Inflammatory macrophage treated with lipopolysaccharide for 4 hours (primary cell): ENCODE measurements at places on chromosomes 4 and X.

DNA sequence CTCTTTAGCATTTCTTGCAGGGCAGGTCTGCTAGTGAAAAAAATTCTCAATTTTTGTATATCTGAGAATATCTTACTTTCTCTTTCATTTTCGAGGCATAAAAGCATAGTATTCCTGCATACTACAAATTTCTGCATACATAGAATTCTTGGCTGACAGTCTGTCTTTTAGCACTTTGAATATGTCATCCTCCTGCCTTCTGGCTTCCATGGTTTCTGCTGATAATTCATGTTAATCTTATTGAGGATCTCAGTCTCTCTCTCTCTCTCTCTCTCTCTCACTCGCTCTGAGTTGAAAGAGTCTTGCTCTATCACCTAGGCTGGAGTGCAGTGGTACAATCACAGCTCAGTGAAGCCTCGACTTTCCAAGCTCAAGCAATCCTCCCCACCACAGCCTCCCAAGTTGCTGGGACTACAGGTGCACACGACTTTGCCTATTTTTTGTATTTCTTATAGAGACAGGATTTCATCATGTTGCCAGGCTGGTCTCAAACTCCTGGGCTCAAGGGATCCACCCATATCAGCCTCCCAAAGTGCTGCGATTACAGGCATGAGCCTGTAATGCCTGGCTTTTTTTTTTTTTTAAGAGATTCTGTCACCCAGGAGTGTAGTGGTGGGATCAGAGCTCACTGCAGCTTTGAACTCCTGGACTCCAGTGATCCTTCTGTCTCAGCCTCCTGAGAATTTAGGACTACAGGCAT, 161.3 kb downstream of the FNIP2 start:
- peak; percentile 29 for DNase-seq

GRCh38 chr4:185190306-185190856, 13.4 kb downstream of the CFAP97 start:
- DNase-seq, result no peak

- peak; percentile 76 for DNase-seq
Measured at GRCh38 chr4:26822546-26822945, 38.1 kb upstream of the STIM2 start.

- DNase-seq, result peak; percentile 16
Measured at GRCh38 chr4:148376151-148376550, 66.1 kb downstream of the NR3C2 start.

GRCh38 chr4:174460684-174461083, 61.6 kb downstream of the HPGD start:
- DNase-seq, result no peak

GRCh38 chrX:23766650-23767551, 16.1 kb upstream of the SAT1 start:
- no peak for DNase-seq

DNA sequence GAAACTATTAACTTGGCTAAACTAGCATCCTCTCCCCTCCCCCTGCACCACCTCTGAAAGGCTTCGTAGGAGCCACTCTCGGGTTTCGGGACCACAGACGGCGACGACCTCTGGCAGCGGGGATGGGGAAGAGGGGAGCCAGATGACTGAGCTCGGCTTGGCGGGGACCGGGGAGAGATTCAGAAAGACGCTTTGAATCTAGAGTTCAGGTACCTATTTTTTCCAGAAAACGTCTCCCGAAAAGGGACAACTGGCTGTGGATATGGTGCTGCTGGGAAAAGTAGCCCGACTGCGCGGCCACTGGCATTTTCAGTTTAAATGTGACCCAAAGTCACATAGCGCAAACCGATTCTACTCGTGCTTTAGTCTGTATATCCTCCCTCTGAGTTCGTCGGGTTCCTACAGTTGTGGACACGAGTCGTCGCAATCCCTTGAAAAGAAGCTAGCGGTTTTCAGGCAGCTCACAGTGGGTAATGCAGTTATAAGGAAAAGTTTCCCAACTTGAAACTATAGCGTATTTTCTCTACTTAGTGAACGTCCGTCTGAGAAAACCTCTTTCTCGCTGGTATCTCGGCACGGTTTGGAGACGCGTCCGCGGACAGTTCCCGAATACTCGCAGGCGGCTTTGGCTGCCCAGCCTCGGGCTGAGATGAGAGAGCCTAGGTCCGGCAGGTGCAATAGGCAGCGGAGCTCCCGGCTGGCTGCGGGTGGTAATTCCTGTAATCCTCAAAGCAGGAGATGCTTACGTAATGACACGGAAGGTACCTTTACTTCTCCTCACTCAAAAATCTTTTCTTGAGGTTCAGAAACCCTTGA, 1.3 kb downstream of the PARM1 start:
- DNase-seq, result peak; percentile 2

DNA sequence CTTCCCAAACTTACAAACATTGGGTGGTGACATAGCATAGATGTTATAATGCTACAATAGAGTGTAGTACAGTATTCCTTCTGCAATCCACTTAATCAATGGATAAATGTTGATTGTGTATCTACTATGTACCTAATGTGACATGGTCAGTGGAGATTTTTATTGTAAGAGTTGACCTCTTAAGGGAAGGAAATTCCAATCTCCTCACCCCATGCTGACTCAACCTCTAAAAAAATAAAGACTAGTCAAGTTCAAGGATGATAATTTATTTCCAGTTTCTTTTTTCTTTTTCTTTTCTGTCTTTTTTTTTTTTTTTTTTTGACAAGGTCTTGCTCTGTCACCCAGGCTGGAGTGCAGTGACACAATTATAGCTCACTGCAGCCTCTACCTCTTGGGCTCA, 206.5 kb upstream of the STS start:
- DNase-seq, result no peak
